ENCODE measurements at places on chromosomes 12 and 14.
A peak's percentile ranks its signal among the peaks of the same experiment; 100 is the strongest.

- no peak for DNase-seq
Measured at GRCh38 chr14:75494896-75495295, 27.4 kb upstream of the BATF start.

DNA sequence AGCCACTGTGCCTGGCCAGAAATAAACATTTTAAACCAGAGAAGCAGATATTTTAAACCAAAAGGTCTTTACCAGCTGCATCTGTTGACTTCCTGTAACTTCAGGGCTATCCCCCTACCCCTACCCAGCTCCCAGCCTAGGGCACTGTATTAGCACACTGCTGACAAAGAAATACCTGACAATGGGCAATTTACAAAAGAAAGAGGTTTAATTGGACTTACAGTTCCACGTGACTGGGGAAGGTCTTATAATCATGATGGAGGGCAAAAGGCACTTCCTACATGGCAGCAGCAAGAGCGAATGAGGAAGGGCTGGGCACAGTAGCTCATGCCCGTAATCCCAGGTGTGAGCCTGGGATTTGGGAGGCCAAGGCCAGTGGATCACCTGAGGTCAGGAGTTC is 26.0 kb downstream of the GEMIN2 start:
- no peak for DNase-seq

GRCh38 chr12:55653031-55653430 is 16.3 kb downstream of the OR10P1 start:
- no peak for DNase-seq

DNA sequence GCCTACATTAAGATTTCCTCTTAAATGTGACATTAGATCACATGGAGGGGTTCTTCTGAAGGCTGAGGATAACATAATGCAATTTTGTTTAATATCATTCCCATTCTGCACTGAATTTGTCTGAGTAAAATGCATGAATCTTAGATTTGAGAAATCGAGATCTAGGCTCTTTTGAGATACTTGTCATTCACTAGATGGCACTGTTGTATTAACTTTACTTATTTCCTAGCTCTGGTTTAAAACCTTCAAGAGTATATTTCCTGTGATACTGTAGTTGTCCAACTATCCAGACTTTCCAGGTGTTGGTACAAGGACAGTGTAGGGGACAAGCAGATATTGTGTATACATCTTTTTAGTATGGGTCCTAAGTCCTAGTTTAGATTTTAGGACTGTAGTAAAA is 91.7 kb upstream of the SEL1L start:
- DNase-seq: peak; percentile 82

All from pons (tissue), 1 donor.